ENCODE measurements at places on chromosomes 2 and 18.

- no peak for DNase-seq
Measured at GRCh38 chr2:46101557-46102220, 195.5 kb upstream of the EPAS1 start.

DNA sequence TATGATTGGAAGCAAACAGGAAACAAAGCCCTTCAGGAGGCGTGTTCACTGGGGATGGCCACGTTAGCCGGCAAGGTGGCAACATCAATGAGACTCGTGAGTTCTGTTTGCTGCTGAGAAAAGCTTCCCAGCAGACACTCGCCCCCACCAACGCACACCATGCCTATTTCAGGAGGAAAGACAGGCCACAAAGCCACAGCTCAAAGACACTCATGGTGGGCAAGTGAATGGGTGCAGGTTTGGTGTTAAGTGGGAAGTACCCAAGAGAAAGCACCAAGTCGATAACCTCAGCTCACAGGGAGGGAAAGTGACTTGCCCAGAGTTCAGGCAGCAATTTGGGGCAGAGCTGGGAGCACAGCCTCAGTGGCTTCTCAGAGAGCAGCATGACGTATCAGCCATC, 10.5 kb upstream of the MTERF4 start:
- DNase-seq: no peak

- DNase-seq: peak; percentile 74
Measured at GRCh38 chr2:27663285-27664153, at the start of the genes SLC4A1AP and SUPT7L. Gene SLC4A1AP, plus strand, starts transcription at chr2:27663889. Its CDS starts 26 bp downstream, at chr2:27663915. Gene SUPT7L, minus strand, starts transcription at chr2:27663614. Its CDS starts 1,422 bp downstream, at chr2:27662192.

DNA sequence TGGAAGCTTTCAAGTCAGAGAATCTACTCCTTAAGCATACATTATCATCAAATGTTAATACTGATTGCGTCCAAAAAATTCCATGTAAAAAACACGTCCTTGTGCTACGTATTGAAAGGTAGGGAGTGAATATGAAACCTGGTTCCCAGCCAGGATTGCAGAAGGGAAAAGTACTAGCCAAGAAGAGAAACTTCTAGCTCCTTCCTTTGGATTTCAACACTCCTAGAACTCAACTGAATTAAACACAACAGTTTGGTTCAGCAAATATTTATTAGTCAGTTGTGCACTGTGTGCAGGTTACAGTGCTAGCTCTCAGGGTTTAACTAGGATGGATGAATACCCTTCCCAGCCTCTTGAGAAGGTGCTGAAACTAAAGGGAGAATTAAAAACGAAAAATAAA, 33.9 kb upstream of the FHL2 start:
- DNase-seq: no peak

DNA sequence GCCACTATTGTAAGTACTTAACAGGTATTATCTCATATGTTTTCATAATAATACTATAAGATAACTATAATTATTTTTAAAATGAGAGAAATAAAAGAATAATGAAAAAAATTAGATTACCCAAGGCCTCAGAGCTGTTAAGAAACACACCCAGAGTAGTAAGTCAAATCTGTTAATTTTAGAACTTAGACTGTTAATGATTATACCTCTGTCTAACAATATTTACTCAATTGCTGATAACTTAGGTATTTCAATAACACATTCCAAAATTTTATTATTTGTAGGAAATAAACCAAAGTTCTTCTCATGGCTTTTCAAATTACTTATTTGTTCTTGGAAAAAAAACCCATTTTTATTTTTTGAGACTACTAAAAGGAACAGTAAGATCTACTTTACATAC, 227.5 kb upstream of the KCNH7 start:
- DNase-seq: no peak

GRCh38 chr18:24632158-24632988, 171.9 kb downstream of the HRH4 start:
- no peak for DNase-seq

DNA sequence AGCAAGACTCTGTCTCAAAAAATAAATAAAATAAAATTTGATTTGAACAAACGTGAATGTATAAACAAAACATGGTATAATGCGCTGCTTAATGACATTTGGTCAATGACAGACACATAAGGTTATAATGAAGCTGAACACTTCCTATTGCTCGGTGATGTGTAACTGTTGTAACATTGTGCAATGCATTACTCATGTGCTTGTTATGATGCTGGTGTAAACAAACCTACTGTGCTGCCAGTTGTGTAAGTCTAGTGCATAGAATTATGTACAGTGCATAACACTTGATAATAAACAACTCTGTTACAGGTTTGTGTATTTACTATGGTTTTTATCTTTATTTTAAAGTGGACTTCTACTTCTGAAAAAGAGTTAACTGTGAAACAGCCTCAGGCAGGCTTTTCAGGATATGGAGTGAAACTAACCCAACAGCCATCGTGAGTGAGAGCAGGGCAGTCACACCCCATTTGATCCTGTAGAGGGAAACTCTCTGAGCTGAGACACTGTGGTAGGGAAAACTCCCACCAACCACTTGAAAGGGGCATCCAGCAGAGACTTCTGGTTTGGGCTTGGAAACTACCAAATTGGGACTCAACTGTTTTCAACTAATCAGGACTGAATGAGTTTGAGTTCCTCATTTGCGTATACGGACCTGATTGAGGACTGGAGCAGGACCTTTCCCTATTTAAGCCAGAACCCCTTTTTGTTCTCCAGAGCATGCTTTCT, 8.7 kb upstream of the RPRD1A start:
- peak; percentile 50 for DNase-seq

DNA sequence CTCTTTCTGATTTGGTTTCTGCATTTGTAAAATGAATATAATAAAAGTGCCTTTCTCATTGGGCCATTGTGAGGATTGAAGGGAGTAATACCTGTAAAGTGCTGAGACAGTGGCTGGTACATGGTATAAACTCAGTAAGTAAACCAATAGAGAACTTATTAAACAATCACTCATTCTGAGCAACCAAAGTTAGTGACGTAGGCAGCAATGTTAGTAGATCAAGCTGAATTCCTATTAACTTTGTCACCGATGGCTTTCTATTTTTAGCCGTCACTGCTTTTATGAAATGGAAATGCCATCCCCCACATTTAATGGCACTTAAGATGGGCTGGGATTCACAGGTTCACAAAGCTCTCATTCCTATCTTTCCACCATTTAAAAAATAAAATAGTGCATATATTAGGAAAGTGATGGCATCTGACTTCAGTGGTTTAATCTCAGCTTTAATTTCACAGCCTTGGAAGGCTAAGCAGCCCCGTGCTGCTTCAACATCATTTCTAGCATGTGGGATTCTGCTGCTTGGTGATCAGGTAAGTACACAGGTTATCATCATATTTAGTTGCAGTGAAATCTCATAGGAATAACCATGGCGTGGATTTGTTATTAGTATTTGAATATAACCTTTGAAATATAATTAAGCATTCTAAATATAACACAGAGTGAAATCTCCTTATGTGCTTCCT, 17.6 kb upstream of the PPP4R1 start:
- no peak for DNase-seq

GRCh38 chr2:200850512-200851256, 13.8 kb downstream of the CLK1 start:
- no peak for DNase-seq

GRCh38 chr2:127611076-127611925, 34.7 kb upstream of the GPR17 start:
- DNase-seq: no peak

- no peak for DNase-seq
Measured at GRCh38 chr2:3681625-3682024, 21.8 kb upstream of the DCDC2C start.

GRCh38 chr2:42008241-42008921, 39.4 kb upstream of the PKDCC start:
- no peak for DNase-seq

DNA sequence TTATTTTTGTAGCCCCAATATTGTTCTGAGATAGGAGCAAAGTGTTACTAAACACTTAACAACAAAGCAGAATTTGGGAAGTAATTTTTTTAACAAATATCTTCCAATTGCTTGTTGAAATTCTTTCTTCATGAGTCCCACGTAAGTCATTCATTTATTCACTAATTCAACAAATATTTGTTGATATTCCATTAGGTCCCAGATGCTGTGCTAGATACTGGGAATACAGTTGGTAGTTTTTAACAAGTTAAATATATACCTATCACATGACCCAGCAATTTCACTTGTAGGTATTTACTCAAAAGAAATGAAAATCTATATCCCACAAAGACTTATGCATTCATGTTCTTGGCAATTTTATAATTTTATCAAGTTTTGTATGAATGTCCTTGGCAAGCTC, 7.0 kb upstream of the BBS5 start:
- DNase-seq: no peak

GRCh38 chr2:9220201-9220600, 13.6 kb downstream of the ASAP2 start:
- peak; percentile 44 for DNase-seq

DNA sequence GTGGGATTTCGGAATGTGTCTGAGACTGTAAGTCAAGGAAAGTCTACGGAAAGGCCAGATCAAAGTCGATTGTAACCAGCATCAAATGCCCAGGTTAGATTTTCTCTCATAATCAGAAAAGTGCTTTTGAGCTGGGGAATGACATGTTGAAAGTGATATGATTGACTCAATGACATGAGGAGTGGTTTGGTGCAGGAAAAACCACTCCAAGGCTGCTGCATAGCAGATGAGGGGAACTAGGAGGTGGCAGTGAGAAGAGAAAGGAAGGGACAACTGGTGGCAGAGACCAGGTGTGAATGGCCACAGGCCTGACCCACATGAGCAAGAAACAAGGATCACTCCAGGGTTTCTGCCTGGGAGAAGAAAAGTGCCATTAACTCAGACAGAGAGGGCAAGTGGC, 822 bp downstream of the SLC35F6 start:
- no peak for DNase-seq

DNA sequence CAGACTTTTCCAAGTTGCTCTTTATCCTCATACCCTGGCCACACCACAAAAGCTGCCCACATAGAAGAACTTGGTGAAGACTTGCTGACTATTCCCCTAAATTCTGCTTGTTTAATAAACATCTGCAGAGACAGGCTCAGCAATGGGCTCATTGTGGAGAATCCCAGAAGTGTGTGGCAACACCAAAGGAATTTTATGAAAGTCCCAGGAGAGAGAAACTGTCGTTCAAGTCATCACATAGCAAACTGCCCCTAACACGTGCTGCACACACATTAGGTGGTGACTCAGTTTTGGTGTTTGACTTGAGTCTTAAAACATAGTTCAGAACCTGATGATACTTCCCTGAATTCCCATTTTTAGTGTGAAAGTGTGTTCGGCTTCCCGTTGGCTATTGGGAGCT, 38.6 kb downstream of the CYP1B1 start:
- no peak for DNase-seq

GRCh38 chr2:168758970-168759820, 43.2 kb upstream of the NOSTRIN start:
- peak; percentile 2 for DNase-seq

GRCh38 chr2:190844700-190845401, 35.8 kb upstream of the GLS start:
- no peak for DNase-seq

- DNase-seq: no peak
Measured at GRCh38 chr2:240595381-240596079, 9.0 kb downstream of the CAPN10 start.

- no peak for DNase-seq
Measured at GRCh38 chr2:98972582-98973167, 36.6 kb upstream of the CRACDL start.

DNA sequence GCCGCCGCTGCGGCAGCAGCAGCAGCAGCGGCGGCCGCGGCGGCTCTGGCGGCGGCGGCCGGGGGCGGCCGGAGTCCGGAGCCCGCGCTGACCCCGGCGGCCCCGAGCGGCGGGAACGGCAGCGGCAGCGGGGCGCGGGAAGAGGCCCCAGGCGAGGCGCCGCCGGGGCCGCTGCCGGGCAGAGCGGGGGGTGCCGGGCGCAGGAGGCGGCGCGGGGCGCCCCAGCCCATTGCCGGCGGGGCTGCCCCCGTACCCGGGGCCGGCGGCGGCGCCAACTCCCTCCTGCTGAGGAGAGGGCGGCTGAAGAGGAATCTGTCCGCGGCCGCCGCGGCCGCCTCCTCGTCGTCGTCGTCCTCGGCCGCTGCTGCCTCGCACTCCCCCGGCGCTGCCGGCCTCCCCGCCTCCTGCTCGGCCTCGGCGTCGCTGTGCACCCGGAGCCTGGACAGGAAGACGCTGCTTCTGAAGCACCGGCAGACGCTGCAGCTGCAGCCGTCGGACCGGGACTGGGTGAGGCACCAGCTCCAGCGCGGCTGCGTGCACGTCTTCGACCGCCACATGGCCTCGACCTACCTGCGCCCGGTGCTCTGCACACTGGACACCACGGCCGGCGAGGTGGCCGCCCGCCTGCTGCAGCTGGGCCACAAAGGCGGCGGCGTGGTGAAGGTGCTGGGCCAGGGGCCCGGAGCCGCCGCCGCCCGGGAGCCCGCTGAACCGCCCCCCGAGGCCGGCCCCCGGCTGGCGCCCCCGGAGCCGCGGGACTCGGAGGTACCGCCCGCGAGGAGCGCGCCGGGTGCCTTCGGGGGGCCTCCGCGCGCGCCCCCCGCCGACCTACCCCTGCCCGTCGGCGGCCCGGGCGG, 646 bp downstream of the PHLPP1 start:
- DNase-seq: peak; percentile 66

- DNase-seq: no peak
Measured at GRCh38 chr2:20571644-20572215, 79.2 kb downstream of the HS1BP3 start.

DNA sequence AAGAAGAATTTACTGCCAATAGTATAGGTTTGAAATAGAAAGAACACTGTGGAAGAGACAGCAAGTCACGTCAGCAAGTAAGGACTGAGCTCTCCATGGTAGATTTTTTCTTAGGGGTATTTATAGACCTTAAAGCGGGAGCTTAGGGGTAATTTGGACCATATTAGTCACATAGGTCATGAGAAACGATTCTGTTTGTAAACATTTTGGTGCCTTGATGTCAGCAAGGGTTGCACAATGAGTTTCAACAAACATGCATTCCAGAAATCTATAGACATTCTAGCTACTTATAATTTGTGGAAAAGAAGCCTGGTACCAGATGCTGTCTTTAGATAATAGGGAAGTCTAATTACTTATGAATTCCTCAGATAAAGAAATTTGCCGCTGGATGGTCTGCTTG, 624.7 kb downstream of the TDRD15 start:
- no peak for DNase-seq

GRCh38 chr2:3664925-3665324, 6.9 kb downstream of the ALLC start:
- no peak for DNase-seq

GRCh38 chr2:149872041-149872440, 284.5 kb upstream of the MMADHC start:
- DNase-seq: no peak

- DNase-seq: no peak
Measured at GRCh38 chr2:235430366-235431083, 63.3 kb upstream of the AGAP1 start.

DNA sequence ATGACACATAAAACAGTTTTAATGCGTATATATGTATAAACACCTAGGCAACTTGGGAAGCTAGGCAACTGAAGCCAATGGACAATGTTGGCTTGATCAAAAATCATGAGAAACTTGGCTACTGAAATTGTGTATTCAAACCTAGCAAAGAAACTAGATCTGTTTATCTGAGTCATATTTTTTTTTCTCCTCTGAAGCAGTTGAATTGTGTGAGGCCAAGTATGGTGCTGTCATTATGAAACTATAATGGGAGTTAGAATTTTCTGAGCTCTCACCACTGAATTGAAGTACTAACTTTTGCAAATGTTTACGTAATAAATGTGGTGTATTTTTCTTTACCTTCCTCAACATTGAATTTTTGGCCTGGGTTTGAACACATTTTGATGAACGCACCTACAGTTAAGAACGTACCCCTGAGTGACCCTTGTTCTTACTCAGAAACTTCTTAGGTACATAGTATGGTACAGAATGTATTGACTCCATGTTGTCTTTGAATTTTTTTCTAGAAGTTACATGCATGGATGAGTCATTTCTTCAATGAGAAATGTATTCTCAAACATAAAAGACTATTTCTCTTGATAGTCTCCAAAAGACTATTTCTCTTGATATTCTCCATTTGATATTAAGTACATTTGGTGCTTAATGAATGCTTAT, 23.8 kb downstream of the CD28 start:
- no peak for DNase-seq
